ENCODE measurements at places on chromosomes 13 and 19.

GRCh38 chr13:71922194-71922593 is 55.2 kb upstream of the DACH1 start:
- DNase-seq, result no peak

DNA sequence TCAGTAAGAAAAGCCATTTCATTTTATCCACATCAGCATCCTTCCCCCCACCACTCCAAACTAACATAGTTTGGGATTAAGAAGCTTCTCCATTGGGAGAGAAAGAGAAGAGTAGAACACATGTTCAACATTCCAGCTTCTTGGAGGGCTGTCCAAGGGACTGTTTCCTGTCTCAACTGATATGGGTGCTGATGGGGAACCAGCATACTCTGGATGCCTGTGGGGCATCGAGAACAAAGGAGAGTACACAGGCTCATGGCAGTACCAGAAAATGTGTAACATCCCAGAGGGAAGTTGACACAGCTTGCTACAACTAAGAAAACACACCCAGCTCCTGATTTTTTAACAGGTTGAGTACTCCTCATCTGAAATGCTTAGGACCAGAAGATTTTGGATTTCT is 24.7 kb downstream of the SUCLA2 start:
- no peak for DNase-seq

DNA sequence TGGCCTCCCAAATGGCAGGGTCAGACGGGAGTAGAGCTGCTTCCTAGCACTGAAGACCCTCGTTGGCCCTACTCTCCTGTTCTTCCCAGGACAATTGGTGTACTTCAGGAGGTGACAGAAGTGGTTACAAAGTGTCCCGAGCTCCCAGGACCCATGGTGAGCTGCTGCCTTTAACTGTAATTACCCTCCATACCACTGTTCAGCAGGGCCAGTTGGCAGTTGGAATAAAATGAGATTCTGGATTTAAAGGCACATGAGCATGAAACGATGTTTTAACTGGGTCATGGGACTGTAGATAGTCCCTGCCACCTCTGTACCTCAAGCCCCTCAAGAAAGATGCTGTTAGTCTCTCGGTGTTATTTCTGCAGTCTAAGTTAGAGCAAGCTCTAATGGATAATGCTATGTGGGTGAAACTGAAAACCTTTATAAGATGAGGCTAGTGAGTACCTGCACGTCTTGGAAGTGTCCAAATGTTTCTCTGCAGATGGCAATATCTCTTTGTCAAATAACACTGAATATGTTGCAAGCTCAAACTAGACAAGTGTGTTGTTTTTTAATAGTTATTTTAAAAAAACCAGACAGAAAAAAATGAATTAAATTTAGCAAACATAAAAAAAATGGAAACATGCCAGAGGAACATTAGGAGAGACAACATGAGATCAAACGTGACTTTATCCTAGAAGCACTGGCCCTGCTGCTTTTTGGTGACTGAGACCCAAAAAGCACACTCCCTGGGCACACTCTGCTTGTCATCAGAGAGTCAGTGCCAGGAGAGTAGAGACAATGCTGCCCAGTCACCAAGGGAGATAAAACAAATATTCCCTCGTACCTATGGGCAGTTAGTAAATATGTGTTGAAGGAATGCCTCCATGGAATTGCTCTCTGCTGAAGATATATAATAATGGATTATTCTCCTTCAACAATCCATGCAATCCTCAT is 266.3 kb downstream of the LMO7 start:
- DNase-seq, result no peak

- peak; percentile 31 for DNase-seq
Observed at GRCh38 chr19:44738603-44739558, 9.6 kb upstream of the BCL3 start.

- peak; percentile 60 for DNase-seq
Observed at GRCh38 chr19:2478278-2478755, 2.4 kb downstream of the GADD45B start.

- peak; percentile 24 for DNase-seq
Observed at GRCh38 chr13:114115191-114115671, 17.2 kb downstream of the RASA3 start.

GRCh38 chr19:45322744-45323281 is at the start of gene CKM:
Gene CKM, minus strand, starts transcription at chr19:45322875. Its CDS starts 3,162 bp downstream, at chr19:45319713.
- DNase-seq, result no peak

DNA sequence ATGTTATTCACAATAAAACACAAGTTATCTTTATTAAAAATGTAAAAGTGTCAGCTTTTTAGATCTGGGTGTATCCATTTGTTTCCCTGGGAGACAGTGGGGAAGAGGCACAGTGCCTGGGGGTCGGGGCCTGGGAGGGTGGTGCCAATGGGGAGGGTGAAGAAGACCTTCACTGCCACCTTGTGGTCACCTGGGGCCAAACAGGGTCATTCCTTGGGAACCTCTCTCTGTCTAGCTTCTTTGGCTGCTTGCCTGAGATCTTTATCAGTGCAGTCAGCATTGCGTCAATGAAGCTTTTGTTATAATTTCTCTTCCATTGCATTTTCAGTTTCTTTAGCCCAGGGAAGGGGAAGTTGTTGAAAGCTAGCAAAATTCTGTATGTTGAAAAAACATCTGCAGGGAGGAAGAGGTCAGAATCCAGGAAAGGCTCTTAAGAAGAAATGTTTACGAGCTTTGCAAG is 39.1 kb downstream of the PCDH8 start:
- DNase-seq, result peak; percentile 30

GRCh38 chr13:99376132-99376531 is 68.9 kb upstream of the GPR183 start:
- DNase-seq, result no peak

- DNase-seq, result peak; percentile 34
Observed at GRCh38 chr19:11203194-11204075, 6.1 kb upstream of the KANK2 start.

- DNase-seq, result no peak
Observed at GRCh38 chr13:26965952-26966700, 205.5 kb downstream of the USP12 start.

All from CD4-positive, alpha-beta T cell treated with Interleukin-10 for 1 hour (primary cell).